Muscle of leg (tissue), 16 donors: ENCODE measurements at places on chromosomes 7 and 10. TPM values are rescaled to one million over a fixed set of nuclear protein-coding genes. Genes with fewer than 3 reads are reported as not detected.

The LAMB4 gene
- total RNA-seq = 0.13 TPM

The MLXIPL gene
- total RNA-seq = 0.13 TPM

The NPSR1 gene
- 0.31 TPM for total RNA-seq

The CPA2 gene
- 0.44 TPM for total RNA-seq

The PHKG1 gene
- total RNA-seq = 52.4 TPM

DNA sequence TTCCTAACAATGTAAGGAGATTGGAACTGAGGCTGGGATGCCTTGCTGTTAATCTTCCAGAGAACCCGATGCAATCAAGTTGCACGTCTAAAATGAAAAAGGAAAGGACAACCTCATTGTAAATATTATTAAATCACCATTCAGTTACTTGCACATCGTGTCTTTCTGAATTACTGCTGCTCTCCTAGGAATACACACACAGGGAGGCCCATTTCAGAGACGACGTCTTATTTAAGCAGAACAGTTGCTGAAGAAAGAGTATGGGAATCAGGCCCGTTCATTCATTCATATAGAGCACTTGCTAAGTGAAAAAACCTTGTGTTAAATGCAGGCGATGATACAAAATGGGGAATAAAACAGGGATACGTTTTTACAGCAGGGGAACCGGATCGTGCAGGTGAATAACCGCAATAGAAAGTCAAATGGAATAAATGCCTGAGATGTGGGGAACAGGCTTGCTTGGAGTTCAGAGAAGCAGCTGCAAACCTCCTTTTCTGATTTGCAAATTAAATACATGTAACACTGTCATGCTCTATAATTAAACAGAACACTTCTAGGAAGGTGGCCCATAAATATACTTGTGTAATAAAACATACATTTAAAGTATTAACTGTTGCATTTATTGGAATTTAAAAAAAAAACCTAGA is 409.9 kb downstream of the GALNT17 start:
- H3K36me3 ChIP-seq = no peaks in the 10 kb centered on the region
- no peaks in the 10 kb centered on the region for H3K27me3 ChIP-seq
- DNase-seq = no peak

DNA sequence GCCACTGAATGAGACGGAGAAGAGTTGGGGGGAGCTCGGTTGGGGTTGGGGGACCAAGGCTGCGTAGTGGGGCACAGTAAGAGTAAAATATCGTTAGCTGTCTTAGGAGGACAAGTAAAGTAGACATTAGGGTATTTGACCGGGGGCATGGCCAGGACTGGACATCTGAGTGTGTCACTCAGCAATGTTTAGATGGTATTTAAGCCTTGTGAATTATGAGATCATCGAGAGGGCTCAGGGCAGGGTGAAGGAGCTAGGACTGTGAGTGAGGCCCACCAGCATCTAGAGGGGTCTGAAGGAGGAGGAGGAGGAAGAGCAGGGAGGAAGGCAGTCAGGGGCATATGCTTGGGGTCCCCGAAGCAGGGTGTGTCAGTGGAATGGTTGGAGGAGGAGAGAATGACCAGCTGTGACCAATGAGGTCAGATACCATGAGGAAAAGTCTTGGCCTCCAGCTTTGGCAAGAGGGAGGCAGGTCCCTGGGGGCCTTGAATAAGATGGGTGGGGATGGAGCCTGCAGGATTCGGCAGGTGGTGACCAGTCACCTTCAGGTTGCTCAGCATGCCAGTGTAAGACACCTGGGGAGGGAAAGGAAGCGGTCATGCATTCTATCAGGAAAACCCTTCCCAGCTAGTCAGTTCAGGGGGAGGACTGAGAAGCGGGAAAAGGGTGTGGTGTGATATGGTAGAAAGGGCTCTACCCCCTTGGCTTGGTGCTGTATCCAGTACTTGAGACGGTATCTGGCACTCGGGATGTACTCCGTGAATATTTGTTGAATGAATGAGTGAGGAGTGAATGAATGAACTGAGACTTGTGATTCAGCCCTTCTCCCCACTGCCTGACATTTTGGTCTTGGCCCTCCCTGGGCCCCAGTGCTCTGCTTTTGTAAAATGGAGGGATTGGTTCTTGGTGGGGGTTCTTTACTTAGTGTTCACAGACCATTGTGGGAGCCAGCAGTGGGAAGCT is 34.8 kb upstream of the SH2D4B start:
- H3K36me3 ChIP-seq = peaks cover 11% of the 10 kb centered on the region
- peaks cover 77% of the 10 kb centered on the region for H3K4me1 ChIP-seq
- no peak for DNase-seq
- H3K4me3 ChIP-seq = no peak overlapping the region
- H3K27ac ChIP-seq = no peak overlapping the region

GRCh38 chr7:64183126-64183742 is 23.8 kb upstream of the ZNF735 start:
- no peaks in the 10 kb centered on the region for H3K36me3 ChIP-seq
- no peak for DNase-seq
- H3K4me3 ChIP-seq = no peak overlapping the region
- H3K27ac ChIP-seq = no peak overlapping the region

DNA sequence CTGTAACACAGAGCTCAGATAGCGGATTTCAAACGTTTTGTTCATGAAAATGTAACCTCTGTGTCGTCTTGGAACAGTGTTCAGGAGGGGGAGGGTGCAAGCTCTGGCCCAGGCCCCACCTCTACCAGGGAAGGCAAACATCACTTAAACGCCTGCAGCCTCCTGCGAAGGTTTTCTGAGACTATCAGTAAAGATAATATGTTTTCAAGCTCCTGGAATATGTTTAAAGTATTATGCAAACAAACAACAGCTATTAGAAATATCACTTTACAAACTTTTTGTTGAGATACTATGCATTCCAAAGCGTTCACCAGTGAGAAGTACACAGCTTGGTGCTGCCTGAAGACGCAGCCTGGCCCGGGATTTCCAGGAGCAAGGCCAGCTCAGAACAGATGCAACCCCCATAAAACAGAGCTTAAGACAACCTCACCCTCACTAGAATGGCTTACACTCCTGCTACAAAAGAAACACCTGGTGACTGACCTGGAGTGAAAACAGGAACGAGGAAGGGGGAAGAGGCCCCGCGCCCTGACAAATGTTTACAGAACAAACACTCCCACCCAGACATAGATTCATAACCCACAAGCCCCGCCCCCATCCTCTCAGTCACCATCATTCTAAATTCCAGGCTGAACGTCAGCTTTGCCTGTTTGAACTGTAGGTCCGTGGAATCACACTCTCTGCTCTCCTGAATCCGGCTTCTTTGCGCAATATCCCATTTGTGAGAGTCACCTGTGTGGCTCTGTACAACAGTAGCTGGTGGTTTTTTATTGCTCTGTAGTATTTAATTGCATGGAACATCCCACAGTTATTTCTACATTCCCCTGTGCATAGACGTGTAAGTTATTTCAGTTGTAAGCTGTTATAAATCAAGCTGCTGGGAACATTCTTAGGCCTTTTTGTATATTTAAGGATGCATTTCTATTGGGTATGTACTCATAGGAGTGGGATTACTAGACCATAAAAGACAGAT is 155.0 kb downstream of the PTPRN2 start:
- no peak overlapping the region for H3K4me3 ChIP-seq
- no peak overlapping the region for H3K27ac ChIP-seq
- DNase-seq = no peak
- peaks cover 7% of the 10 kb centered on the region for H3K4me1 ChIP-seq
- no peaks in the 10 kb centered on the region for H3K36me3 ChIP-seq

GRCh38 chr7:50190776-50191175 is 97.7 kb upstream of the ZPBP start:
- H3K27ac ChIP-seq = no peak overlapping the region
- H3K27me3 ChIP-seq = peaks cover 3% of the 10 kb centered on the region
- DNase-seq = no peak
- no peak overlapping the region for H3K4me3 ChIP-seq
- H3K4me1 ChIP-seq = no peaks in the 10 kb centered on the region
